ENCODE measurements at places on chromosomes 12 and 14.

DNA sequence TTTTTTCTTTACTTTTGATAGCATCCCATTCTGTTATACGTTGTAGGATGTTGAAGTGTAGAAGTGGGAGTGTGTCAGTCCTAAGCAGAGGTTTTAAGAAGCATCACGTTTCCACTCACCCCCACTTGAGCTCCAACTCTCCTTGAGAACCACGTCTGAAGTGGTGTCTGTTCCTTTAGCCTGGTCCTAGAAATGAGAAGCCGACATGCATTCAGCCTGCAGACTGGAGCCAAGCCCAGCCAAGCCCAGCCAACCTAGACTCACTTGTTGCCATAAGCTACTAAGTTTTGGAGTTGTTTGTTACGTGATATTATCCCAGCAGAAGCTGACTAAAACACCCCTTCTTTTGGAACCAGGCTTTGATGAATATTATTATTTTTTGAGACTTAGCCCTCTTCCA, 4.4 kb upstream of the ELK3 start:
- no peak for DNase-seq

- DNase-seq: no peak
These were observed 199.1 kb upstream of the KRR1 start for GRCh38 chr12:75710361-75711069.

GRCh38 chr12:43029971-43030370, 440.4 kb upstream of the PRICKLE1 start:
- DNase-seq: no peak

DNA sequence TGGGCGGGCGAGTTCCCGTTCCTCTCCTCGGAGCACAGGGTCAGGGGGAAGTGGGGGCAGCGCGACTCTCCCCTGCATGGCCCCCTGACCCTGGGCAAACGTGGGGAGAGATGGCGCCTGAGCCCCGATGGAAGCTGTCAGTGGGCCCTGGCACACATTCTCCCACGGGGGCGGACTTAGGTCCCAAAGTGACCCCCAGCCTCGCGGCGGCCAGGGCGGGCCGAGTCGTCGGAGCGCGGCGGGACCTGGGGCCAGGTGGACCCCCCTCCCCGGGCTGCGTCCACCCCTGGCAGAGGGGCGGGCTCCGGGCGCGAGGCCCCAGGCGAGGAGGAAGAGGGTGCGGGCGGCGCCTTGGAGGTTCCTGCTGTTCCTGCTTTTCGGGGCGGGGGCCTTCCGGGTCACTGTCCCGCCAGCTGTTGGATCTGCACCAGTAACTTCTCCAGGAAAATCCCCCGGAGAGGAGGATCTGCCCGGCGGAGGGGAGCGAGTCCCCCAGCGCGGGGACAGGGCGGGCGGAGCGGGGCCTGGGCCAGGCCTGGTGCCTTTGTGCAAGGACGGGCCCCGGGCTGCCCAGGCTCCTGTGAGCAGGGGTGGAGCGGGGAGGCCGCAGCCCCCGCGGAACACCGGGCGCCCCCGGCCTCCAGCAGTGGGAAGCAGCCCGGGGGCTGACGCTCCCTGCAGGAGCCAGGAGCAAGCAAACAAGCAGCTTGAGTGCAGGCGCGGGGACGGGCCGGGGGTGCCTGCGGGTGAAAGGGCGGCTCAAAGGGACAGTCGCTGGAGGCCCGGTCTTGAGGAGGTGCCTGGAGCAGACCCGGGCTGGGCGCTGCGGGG, 15.3 kb downstream of the TNFAIP2 start:
- DNase-seq: no peak

GRCh38 chr12:55694188-55694515, 13.6 kb downstream of the ITGA7 start:
- DNase-seq: no peak

DNA sequence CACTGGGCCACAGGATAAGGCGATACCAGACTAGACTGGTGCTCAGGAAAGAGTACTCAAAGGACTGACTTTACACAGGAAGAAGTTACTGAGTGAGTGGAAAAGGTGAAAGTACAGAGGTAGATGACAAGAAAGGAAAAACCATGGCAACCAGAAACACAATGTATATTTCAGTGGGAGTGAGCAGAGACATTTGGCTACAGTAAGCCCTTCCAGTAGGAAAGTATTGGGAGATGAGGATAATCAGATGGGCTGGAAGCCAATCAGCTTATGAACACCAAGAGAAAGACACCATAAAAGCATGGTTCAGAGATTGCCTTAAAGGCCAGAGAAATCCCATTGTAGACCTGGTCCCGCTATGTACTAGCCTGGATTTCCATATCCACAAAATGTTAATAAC, 51.6 kb downstream of the TMTC1 start:
- DNase-seq: no peak

DNA sequence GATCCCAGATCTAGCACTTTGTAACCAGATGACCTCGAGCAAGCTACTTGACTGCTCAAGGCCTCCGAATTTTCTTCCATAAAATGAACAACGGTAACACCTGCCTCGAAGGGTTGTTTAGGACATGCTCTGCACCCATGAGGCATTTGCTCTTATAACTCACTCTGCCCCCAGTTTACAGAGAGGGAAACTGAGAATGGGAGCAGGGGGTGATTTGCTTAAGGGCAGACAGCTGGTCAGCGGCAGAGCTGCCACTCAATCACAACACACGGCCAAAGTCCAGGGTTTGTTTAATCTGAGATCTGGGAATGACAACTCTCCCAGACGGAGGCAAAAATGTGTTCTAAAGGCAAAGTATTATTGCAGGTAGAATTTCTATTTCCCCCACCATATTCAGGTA, 156.3 kb downstream of the RIMBP2 start:
- DNase-seq: no peak

GRCh38 chr12:113846883-113847755, 119.0 kb downstream of the RBM19 start:
- DNase-seq: no peak

DNA sequence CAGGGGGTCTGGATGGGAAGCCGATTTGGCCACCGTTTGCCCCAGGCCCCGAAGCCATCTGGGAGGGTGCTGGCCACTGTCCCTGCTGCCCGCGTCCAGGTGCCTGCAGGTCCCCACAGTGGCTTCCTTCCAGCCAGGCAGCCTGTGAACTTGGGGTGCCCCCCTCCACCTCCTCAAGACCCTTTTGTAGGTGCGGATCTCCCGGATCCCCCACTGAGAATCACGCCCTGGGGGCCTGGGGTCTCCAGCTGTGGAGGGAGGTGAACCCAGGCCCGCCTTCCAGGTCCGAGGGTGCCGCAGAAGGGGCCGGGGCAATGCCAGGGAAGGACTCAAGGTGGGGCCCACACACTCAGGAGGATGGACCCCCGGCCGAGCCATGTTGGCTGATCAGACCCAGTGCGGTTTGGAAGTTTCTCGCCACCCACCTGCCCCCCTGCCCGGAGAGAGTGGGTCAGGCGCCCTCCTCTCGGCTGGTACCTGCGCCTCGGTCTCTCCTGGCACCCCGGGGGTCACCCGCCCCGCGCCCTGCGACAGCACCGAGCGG, 1.7 kb downstream of the MMP17 start:
- DNase-seq: no peak

DNA sequence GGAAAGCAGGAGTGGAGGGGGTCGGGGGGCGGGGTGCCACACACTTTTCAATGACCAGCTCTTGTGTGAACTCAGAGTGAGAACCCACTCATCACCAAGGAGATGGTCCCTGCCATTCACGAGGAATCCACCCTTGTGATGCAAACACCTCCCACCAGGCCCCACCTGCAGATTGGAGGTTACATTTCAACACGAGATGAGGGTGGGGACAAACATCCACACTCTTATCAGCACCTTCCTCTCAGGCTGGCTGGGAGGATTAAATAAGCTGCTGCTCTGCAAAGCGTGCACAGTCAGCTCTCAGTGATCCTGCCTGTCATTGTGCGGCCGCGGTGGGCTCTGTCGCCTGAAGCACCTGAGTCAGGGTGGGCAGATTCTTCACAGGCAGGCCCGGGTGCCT, 39.7 kb downstream of the AACS start:
- no peak for DNase-seq

GRCh38 chr14:41950428-41951151, 343.9 kb downstream of the LRFN5 start:
- no peak for DNase-seq

DNA sequence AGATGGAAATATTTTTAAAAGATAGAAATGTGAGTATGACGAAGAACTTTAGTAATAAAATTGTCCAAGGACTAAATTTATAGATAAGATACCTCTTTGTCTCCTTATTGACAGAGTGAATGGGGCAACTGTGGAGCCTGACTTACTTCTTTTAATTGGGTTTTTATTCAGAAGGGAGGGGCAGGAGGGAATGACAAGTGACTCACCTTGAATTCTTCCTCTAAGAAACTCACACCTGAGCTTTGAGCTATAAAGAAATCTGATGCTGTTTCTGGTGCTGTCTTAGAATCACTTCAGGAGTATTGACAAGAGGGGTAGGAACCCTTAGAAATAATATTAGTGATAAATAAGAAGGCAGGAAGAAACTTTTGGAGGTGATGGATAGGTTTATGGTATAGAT, 951 bp downstream of the NR1H4 start:
- no peak for DNase-seq

DNA sequence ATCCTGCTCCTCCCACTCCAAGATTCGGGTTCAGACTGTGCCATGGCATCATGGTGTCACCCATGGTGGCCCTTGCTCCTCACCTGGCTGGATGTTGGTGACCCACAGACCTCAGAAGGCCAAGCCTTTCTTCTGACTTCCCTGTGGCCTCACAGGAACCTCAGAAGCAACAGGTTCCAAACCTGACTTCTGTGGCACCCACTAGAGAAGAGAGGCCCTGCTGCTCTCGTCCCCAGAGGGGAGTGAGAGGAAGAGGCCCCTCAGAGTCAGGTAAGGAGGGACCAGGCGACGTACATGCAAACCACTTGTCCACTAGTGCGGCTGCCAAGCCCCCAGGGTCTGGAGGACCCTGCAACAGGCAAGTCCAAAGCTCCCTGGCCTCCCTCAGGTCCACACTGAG, 10.4 kb downstream of the CLBA1 start:
- DNase-seq: no peak

DNA sequence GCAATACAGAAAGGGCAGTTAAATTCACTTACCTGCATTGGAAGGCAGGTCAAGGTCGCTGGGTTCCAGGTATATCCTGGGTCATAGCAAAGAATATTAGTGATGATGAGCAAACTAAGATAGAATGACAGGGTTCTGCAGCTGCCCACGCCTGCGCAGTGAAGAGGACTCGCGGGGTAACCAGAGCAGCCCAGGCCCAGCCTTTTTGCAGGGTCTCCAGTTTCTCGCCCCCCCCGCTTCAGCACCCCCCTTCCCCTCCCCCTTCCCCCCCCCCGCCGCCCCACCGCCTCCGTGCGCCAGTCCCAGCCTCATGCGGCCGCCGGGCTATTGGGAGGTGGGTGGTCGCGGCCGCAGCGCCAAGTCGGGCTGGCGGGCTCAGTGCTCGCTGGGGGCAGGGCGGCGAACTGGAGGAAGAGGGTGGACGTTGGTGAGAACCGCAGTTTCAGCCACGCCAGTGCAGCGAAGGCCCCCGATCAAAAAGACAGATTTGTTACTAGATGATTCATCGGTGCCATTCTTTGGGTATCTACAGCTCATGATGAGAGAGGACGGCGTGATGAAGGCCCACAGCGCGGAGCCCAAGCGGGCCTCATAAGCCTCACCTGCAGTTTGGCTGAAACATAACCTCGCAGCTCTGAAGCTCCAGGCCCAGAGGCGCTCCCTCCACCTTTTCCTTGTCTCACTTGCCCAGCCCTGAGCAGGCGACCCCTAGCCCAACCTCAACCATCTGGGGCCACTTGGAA, 20.2 kb downstream of the SLC2A3 start:
- no peak for DNase-seq

DNA sequence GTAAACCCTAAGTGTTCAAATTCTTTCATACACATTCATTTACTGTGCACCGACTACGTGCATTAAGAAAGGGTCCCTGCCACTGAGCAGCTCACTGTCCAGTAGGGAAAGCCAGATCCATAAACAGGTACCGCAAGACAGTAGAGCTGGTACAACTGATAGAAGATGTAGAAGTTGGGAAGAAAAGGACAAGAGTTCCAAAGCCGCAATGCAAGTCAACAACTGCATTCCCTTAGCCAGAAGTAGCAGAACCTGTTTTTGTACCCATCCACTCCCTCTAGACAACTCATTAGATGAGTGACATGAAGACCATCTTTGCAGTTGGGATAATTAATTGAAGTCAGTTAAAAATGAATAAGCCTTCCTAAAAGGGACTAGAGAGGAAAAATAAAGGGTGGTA, 1.3 kb downstream of the SENP1 start:
- no peak for DNase-seq

DNA sequence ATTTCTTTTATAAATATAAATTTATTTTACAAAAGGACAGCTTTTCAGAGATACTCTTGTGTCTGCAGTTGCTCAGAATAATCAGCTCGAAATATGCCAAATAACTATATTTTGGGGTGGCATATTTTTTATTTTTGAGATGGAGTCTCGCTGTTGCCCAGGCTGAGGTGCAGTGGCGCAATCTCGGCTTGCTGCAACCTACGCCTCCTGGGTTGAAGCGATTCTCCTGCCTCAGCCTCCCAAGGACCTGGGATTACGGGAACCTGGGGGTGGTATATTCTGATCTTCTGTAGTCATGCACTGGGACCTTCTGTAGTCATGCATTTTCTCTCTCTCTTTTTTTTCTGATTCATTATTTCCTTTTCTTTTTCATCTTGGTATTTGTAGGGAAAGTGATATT, 135.0 kb upstream of the AMIGO2 start:
- no peak for DNase-seq

- no peak for DNase-seq
These were observed 8.2 kb upstream of the RNASE9 start for GRCh38 chr14:20569066-20569465.

- DNase-seq: no peak
These were observed 759.3 kb downstream of the BCL11B start for GRCh38 chr14:98512501-98513251.

- DNase-seq: no peak
These were observed 251.6 kb downstream of the NUAK1 start for GRCh38 chr12:105887131-105887530.

DNA sequence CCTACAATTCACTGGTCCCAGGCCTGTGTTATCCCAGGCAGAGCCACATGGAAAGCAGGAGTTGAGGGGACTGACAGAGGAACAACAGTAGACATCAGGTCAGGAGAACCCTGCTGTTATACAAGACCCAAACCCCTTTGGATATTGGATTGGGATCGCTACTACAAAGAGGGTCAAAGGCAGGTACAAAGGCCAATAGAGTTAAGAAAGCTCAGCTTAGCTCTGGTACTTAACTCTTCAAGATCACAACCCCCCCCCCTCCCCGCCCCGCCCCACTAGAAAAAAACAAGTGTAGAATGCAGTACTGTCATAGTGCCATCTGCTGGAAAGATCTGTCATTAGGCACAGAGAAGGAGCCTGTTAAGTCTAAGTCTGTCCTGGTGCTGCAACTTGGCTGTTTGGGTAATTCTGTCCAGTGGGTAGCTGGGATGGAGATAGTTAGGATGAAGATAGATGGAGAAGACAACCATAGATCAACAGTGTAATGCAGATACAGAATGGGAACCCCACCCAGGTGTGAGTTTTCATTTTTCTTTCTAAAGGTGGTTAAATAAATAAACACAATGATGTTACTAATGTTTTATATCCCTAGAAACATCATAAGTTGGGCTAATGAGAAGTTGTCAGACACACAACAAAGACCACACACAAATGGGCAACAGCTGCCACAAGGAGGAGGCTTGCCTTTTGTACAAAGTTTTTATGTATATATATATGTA, 17.2 kb downstream of the REM2 start:
- DNase-seq: no peak
